ENCODE measurements at places on chromosomes 11 and 22. TPM values are rescaled to one million over a fixed set of nuclear protein-coding genes. Genes with fewer than 3 reads are reported as not detected.

The PANX1 gene
- 21.8 TPM for polyA plus RNA-seq

The FAM180B gene
- polyA plus RNA-seq, result 1.2 TPM

DNA sequence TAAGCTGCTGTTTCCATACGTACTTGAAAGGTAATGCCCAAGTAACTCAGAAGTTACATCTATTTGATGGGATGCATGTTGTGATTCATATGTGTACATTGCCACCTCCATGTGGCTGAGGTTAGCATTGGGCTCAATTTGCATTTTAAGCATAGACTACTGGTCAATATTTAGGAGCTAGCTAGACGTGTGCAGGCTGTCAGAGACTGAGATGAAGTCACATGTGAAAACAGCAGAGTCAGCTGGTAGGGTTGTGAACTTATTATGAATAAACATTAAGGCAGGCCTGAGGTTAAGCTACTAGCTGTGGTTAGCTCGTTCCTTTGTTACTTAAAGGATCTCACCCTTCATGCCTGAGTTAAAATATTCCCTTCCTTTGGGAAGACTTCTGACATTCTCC is 114.5 kb upstream of the MTNR1B start:
- no peak for DNase-seq

GRCh38 chr11:109298865-109299264 is 123.1 kb upstream of the C11orf87 start:
- DNase-seq, result no peak

DNA sequence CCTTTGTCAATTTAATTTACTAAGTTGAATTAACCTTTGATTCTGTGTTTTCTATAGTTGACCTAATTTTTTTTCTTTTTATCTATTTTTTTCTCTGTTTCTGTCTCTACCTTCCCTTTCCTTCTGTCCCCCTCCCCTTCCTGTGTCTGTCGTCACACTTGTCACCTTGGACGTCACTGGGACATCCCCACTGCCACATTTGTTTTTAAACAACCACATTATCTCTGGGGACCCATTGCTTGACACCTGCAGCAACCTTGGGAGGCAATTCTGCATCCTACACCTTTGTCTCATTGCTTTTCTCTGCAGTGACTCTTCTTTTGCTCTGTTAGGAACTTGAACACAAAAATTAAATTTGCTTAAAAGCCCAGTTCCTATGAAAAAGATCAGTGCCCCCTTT is 51.8 kb upstream of the TTC12 start:
- no peak for DNase-seq

- DNase-seq, result no peak
These were observed 34.1 kb upstream of the TLCD5 start for GRCh38 chr11:120290956-120291355.

GRCh38 chr22:46046299-46046685 is 69.3 kb upstream of the WNT7B start:
- DNase-seq, result no peak

Data from muscle of back (tissue), 13 donors.